IMR-90 (cell line): ENCODE measurements at places on chromosomes 7 and 10. TPM values are rescaled to one million over a fixed set of nuclear protein-coding genes. Genes with fewer than 3 reads are reported as not detected.

DNA sequence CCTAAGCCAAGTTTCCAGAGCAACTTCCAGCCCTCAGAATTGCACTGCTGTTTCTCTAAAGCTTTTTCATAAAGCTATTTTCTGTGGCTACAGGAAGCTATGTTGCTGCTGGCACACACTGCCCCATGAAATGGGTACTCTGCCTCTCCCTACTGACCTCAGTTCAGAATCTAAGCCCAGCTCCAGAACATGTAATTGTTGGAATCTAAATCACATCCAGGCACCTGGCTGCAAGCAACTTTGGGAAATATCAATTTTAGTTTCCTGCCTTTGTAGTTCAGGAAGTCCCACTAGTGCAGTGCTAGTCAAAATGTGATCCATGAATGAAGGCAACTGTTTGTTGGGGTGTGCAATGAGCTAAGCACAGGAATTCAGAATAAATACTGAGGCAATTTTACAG, 226.2 kb downstream of the THSD7A start:
- H3K27ac ChIP-seq, result no peak overlapping the region
- DNase-seq, result no peak
- H3K4me3 ChIP-seq, result no peak overlapping the region
- no peaks in the 10 kb centered on the region for H3K27me3 ChIP-seq
- H3K4me1 ChIP-seq, result no peaks in the 10 kb centered on the region
- H3K36me3 ChIP-seq, result no peaks in the 10 kb centered on the region

GRCh38 chr10:53716156-53716555, 943.6 kb upstream of the MBL2 start:
- no peak for DNase-seq
- H3K27ac ChIP-seq, result no peak overlapping the region
- no peaks in the 10 kb centered on the region for H3K36me3 ChIP-seq
- H3K4me1 ChIP-seq, result no peaks in the 10 kb centered on the region

The PNLIPRP1 gene
- polyA plus RNA-seq, result not detected in 2 replicates

- no peak overlapping the region for H3K27ac ChIP-seq
- H3K4me3 ChIP-seq, result no peak overlapping the region
These were observed 32.0 kb upstream of the RBM20 start for GRCh38 chr10:110612087-110612486.

- H3K27ac ChIP-seq, result no peak overlapping the region
- peaks cover 10% of the 10 kb centered on the region for H3K36me3 ChIP-seq
- no peak for DNase-seq
- H3K4me3 ChIP-seq, result no peak overlapping the region
- H3K4me1 ChIP-seq, result peaks cover 1% of the 10 kb centered on the region
- no peaks in the 10 kb centered on the region for H3K27me3 ChIP-seq
These were observed 34.8 kb downstream of the NACAD start for GRCh38 chr7:45053941-45054340.

DNA sequence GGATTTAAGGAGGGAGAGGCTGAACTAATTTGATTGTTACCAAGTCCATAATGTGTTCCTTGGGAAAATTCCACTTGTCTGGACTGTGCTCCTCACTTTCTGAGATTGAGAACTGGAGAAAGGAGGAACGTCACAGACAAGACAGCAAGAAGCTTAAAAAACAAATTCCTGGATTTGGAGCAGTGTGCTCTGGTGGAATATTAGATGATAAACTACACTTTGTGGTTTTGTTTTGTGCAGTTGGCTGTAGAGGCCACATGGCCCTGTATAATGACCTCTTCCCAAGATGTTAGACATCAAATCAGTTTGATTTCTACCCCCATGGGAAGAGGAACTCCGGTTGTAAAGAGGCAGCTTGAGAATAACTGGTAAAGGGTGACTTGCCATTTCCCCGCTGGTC, 421.3 kb upstream of the GALNT17 start:
- DNase-seq, result no peak
- H3K27me3 ChIP-seq, result no peaks in the 10 kb centered on the region
- no peak overlapping the region for H3K27ac ChIP-seq

The PNLIPRP3 gene
- not detected in 2 replicates for polyA plus RNA-seq

DNA sequence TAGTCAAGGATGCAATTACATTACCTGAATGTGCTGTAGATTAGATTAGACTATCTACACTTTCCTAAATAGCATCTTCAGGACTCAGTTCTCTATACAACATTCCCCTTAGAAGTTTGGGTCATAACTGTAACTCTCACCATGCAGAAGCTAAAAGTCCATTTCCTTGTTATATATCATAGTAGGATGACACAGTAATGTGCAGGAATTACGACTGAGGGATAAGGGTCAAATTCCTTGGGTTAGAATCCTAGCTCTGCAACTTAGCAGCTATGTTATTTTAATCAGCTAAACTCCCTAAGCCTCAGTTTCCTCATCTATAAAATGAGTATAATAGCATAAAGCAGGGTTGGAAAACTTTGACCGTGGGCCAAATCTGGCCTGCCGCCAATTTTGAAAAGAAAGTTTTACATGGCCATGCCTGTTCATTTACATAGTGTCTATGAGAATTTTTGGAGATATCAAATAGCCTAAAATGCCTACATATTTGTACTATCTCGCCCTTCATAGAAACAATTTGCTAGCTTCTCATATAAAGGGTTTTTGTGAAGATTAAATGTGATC, 14.8 kb downstream of the NRCAM start:
- no peaks in the 10 kb centered on the region for H3K4me1 ChIP-seq
- H3K36me3 ChIP-seq, result no peaks in the 10 kb centered on the region
- peaks cover 2% of the 10 kb centered on the region for H3K27me3 ChIP-seq
- H3K27ac ChIP-seq, result no peak overlapping the region
- H3K4me3 ChIP-seq, result no peak overlapping the region

The SPDYE5 gene
- polyA plus RNA-seq, result not detected in 2 replicates

The FAM25A gene
- not detected in 2 replicates for polyA plus RNA-seq

The OR2A1 gene
- polyA plus RNA-seq, result not detected in 2 replicates

DNA sequence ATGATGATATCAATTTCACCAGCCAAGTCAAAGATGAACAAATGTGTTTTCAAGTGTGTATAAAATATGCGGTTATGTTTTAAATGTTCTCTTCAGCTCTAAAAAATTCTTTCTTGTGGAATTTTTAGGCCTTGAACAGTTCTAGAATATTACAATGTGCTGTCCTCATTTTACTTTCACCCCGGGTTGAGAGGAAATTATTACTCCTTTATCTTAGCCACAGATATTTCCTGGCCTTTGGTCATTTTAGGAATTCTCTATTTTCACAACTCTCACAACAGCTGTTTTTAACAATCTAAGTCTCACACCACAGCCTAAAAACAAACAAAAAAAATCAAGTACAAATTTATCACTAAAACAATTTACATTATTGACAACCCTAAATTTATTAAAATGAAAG, 112.2 kb upstream of the HGF start:
- no peak for DNase-seq
- no peaks in the 10 kb centered on the region for H3K27me3 ChIP-seq
- H3K4me1 ChIP-seq, result no peaks in the 10 kb centered on the region
- H3K36me3 ChIP-seq, result no peaks in the 10 kb centered on the region

DNA sequence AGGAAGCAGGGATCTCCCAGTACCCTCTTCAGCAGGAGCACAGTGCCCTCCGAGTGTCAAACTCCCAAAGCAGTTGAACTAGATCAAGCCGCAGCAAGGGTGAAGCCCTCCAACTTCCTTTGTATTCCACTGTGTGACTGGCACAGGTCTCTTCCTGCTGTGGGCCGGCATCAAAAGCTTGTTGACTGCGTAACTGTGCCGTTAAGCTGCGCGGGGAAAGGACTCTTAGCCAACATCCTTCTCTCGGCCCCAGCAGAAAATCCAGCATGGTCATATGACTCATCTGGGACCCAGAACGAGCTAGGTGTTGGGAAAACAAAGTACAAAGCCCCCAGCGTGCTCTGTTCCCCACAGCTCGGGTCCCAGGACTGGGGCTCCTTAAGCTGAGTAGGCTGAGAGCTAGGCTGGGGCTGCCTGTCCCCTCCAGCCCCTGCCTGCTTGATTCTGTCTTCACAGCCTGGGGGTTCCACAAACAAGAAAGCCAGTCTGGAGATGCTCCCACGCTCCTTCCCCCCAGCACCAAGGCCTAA, 52.2 kb downstream of the COL17A1 start:
- H3K4me1 ChIP-seq, result no peaks in the 10 kb centered on the region
- H3K4me3 ChIP-seq, result no peak overlapping the region
- no peak for DNase-seq
- peaks cover 7% of the 10 kb centered on the region for H3K36me3 ChIP-seq
- H3K27ac ChIP-seq, result no peak overlapping the region
- no peaks in the 10 kb centered on the region for H3K27me3 ChIP-seq

GRCh38 chr10:52424341-52424740, 110.3 kb downstream of the DKK1 start:
- peaks cover 6% of the 10 kb centered on the region for H3K4me1 ChIP-seq
- DNase-seq, result peak; percentile 8
- H3K27ac ChIP-seq, result no peak overlapping the region
- H3K36me3 ChIP-seq, result no peaks in the 10 kb centered on the region

The CARD11 gene
- 0.26 and 0.53 TPM in 2 replicates for polyA plus RNA-seq

The EPHB4 gene
- 34.5 and 35.0 TPM in 2 replicates for polyA plus RNA-seq

- H3K4me3 ChIP-seq, result no peak overlapping the region
- peaks cover 10% of the 10 kb centered on the region for H3K36me3 ChIP-seq
- DNase-seq, result no peak
- H3K27me3 ChIP-seq, result no peaks in the 10 kb centered on the region
These were observed 4.5 kb upstream of the AIFM2 start for GRCh38 chr10:70137135-70137534.

The FAM237B gene
- not detected in 2 replicates for polyA plus RNA-seq

DNA sequence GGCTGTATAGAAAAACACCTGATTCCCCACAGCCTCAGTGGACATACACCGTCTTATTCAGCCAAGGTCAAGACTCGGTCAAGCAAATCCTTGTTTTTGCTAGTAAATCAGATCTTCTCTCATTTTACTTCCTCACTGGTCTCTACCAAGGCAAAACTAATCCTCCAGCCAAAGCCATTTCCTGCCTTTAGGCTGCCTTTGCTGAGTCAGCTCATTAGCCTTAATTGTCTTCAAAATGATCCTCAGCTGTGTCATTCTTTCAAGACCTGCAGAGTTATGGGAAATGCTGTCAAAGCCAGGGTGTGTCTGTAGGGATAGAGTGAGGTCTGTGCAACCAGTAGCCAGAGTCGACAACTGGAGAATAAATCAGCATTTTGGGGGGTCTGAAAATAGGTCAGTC, 107.2 kb upstream of the FAM180A start:
- peaks cover 3% of the 10 kb centered on the region; the same call in 1 of the 2 replicates for H3K27me3 ChIP-seq
- H3K4me3 ChIP-seq, result no peak overlapping the region
- peaks cover 1% of the 10 kb centered on the region; the same call in 1 of the 2 replicates for H3K4me1 ChIP-seq
- no peaks in the 10 kb centered on the region for H3K36me3 ChIP-seq
- no peak for DNase-seq

The FKBP9 gene
- polyA plus RNA-seq, result 99.0 and 126 TPM in 2 replicates

DNA sequence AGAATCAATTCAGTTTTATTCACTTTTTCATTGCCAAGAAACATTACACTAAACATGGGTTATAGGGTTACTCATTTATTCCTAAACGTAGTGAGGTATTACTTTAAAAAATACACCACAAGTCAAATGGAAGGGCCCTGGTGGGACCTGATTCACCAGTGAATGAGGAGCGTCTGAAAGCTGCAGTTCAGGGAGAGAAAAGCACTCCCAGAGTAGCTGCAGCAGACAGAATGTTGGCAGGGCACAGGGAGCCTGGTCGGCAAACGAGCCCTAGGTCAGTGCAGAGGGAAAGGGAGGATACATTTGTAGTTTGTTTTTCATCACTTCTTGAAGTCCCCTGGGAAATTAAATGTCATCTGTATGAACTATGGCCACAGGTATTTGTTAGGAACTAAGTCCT, 361.7 kb upstream of the ETV1 start:
- no peaks in the 10 kb centered on the region for H3K27me3 ChIP-seq
- DNase-seq, result no peak
- H3K36me3 ChIP-seq, result no peaks in the 10 kb centered on the region
- H3K4me3 ChIP-seq, result no peak overlapping the region

DNA sequence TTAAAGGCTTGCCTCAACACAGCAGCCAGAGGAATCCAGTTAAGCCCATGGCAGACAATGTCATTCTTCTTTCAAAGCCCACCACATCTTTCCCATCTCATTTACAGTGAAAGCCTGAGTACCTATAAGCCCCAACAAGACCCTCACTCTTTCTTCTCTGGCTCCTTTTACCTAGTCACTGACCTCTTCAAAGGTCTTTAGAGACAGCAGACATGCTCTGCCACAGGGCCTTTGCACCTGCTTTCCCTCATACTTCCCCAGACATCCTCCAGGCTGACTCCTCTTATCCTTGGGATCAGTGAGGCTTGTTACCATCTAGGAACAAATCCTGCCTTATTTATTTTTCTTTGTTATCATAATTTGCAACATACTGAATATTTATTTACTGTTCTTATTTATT, 17.8 kb downstream of the HYAL4 start:
- no peaks in the 10 kb centered on the region for H3K4me1 ChIP-seq
- DNase-seq, result no peak
- peaks cover 3% of the 10 kb centered on the region for H3K27me3 ChIP-seq
